ENCODE measurements at places on chromosomes 11 and 22.

- no peak for DNase-seq
Measured at GRCh38 chr22:48382197-48382596, 1445.5 kb downstream of the BRD1 start.

DNA sequence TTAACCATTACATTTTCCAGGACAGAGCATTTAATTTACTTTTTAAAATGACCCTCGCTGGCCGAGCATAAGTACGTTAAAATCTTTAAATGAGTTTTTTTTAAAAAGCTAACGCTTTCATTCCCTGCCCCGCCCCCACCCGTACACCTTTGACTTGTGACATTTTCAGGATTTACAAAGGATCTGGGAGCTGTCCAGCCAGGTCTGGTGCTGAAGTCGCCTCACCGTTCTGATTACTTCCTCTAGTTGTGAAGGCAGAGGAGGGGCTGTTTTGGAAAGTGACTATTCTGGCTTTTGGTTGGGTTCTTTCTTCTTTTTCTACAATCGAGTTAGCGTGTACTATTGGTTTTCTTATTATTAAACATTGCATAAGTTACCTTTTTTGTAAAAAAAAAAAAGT is 2.9 kb downstream of the C11orf87 start:
- no peak for DNase-seq

DNA sequence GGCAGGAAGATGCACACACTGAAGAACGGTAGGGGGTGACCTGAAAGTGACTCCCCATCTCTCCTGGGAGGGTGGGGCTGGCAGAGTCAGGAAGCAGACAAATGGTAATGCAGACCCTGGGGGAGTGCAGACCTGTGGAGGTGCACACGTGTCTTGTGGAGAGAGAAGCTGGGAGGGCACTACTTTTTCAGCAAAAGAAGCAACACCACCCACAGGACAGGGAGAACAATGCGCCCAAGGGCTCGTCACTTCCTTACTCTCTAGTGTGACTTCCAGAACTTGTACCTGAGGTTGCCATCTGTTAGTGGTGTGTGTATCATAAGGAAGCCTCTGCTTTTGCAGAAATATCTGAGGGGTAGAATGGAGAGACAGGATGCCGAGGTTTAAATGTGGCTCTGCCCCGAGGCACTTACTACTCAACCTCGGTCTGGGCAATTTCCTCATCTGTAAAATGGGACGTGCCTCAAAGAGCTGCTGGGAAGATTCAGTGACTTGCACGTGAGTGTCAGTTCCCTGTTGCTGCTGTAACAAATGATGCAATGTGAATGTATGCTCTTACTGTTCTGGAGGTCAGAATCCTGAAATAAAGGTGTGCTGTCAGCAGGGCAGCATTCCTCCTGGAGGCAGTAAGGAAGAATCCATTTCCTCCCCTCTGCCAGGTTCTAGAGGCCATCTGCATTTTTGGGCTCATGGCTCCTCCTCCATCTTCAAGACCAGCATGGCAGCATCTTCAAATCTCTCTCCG is 323.4 kb downstream of the SHANK2 start:
- no peak for DNase-seq

GRCh38 chr11:77821349-77821851 is 456 bp downstream of the AAMDC start:
- no peak for DNase-seq

GRCh38 chr11:68946416-68947090 is 34.2 kb downstream of the MRGPRD start:
- DNase-seq, result no peak

- DNase-seq, result no peak
Measured at GRCh38 chr11:45859661-45860140, 12.4 kb downstream of the CRY2 start.

Measured in activated CD8-positive, alpha-beta memory T cell treated with anti-CD3 and anti-CD28 coated beads for 4 hours (primary cell).